ENCODE measurements at places on chromosomes 7 and 10.

DNA sequence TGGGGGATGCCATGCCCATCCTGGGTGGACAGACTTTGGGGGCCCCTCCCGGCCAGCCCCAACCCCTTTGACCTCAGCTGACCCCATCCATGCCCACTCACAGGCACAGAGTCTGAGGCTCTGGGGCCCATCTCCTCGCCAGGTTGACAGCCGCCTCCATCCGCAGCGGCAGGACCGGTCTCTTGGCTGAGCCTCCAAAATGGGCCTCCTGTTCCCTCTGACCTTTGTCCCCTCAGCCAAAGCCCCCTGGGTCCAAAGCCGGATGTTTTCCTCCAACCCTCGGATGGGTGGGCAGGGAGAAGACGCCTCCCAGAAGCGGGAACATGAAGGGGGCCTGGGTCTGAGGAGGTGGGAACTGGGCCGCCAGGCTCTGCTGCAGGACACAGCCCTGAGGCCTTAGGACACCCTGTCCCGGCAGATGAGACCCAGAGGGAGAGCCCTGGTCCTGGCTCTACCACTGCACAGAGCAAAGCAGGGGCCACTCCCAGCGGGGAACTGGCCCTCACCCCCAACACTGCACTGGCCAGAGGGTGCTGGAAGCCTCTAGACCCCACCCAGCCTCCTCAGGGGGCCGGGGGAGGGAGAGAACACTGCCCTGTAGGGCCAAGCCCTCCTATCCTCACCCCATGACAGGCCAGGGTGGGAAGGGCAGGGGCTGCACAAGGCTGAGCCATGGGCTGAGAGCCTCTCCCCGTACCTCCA, 12.6 kb downstream of the PDGFA start:
- DNase-seq: no peak

GRCh38 chr7:94509887-94510581, 425 bp downstream of the CASD1 start:
- peak; percentile 37 for DNase-seq

- DNase-seq: no peak
These were observed 88.8 kb downstream of the FOXL3 start for GRCh38 chr7:378551-379455.

GRCh38 chr10:129869596-129870473, 94.2 kb downstream of the EBF3 start:
- no peak for DNase-seq

GRCh38 chr7:159062569-159062968, 82.1 kb downstream of the VIPR2 start:
- no peak for DNase-seq

DNA sequence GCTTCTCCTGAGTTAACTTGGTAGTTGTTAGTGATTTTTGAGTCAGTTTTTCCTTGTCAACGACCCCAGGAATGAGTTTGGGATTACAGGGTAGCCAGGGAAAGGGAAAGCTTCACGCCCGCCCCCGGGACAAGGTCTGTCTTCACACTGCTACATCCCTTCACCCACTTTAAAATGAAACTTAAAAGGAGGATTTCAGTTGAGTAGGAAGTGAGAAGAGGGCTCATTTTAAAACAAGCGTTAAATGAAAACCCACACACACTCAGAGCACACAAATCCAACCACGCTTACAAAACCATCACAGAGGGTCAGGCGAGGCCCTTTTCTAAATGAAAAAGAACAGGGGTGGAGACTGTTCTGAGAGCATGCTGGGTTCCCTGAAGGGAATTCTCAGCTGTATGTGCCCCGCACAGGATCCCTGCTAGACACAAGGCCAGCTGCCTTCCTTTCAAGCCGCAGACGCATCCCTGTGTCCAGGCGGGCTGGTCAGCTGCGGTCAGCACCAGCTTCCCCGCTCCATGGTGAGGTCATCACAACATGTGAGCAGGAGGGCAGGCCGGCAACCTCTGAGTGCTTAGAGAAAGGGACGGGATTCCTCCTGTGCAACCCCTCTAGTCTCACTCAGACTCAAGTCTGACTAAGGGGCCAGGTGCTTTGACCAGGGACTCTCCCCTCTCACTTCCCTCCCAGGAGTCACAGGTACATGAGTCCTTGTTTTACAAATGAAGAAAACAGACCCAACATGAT, 111.8 kb downstream of the EGFR start:
- DNase-seq: no peak

- DNase-seq: no peak
These were observed 279.9 kb downstream of the NEBL start for GRCh38 chr10:20616918-20617810.

GRCh38 chr10:132265890-132266496, 41.8 kb downstream of the STK32C start:
- no peak for DNase-seq

GRCh38 chr10:102597131-102597991, 46.9 kb upstream of the TRIM8 start:
- no peak for DNase-seq

GRCh38 chr10:88115968-88116367, 252.5 kb downstream of the PTEN start:
- no peak for DNase-seq

DNA sequence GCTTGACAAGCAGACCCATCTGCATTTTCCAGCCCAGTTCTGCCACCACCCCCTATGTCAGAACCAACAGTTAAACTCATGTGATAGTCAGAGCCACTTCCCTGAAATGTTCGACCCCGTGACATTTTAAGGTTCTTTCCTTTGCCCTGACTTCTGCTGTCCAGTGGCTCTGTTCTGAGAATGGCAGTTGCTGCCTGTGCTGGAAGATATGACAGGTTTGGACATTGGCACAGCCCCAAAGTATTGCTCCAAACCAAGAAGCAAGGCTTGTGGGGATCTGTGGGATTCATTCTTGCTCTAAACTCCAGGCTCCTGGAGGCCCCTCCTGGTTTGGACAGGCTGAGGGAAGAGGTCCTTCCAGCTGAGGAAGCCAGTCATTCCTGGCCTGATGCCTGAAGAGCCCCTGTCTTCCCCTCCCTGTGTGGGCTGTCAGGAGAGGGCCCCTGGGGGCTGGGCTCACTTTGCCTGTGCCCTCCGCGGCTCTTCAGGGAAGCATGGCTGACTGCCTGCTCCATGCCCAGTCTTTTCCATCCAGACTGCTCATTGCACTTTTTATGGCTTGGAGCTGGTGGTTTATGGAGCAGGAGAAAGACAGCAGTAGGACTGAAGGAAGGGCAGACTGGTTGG, 138.0 kb downstream of the CDH23 start:
- DNase-seq: no peak

- no peak for DNase-seq
These were observed 141.3 kb downstream of the CFTR start for GRCh38 chr7:117621075-117621618.

- DNase-seq: no peak
These were observed 84.8 kb upstream of the C7orf33 start for GRCh38 chr7:148505645-148506375.

DNA sequence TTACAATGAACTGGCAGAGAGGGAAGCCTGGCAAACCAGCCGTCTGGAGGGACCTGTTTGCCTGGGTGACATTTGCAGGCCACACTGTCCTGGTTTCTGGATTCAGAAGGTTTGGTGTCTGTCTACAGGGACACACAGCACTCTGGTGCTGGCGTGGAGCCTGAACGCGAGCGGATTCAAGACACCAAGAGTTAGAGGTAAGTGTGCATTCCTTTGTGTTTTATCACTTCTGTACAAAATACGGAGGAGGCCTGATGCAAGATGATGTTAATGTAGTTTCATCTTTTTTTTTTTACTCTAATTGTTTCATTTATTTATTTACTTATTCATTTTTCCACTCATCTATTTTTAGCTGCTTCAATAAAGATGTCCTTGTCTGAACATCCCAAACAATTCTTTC, 485.3 kb upstream of the ADARB2 start:
- DNase-seq: no peak

DNA sequence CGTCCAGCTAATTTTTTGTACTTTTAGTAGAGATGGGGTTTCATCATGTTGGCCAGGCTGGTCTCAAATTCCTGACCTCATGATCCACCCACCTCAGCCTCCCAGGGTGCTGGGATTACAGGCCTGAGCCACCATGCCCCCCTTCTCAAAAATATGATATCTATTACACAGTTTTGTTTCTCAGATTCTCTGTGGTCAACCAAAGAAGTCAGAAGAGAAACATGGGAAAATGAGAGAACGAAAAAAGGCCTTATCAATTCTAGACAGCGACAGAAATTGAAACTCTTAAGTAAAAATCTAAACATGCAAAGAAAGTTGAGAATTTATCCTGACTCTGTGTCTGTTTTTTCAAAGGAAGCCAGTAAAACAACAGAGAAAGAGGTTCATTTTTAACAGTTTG, 283.8 kb upstream of the PLXDC2 start:
- DNase-seq: no peak

DNA sequence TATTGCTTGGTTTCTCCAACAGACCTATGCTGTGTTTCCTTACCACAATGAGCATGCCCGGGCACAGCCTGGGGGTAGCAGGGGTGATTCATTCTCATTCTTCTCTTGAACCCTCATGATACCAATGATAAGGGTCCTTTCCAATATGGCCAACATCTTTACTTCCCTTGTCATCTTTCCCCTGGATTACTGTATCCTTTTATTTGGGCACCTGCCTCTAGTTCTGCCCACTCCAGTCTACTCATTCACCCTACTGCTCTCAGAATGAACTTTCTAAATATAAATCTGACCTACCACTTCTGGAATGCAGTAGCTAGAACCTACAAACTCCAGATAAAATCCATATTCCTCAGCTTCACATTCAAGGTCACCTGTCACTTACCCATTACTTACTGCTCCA, 26.4 kb upstream of the ITPRID1 start:
- no peak for DNase-seq
